ENCODE measurements at places on chromosomes 5 and 9. TPM values are rescaled to one million over a fixed set of nuclear protein-coding genes. Genes with fewer than 3 reads are reported as not detected.

- no peak for DNase-seq
Observed at GRCh38 chr5:66843065-66843464, 246.9 kb downstream of the MAST4 start.

DNA sequence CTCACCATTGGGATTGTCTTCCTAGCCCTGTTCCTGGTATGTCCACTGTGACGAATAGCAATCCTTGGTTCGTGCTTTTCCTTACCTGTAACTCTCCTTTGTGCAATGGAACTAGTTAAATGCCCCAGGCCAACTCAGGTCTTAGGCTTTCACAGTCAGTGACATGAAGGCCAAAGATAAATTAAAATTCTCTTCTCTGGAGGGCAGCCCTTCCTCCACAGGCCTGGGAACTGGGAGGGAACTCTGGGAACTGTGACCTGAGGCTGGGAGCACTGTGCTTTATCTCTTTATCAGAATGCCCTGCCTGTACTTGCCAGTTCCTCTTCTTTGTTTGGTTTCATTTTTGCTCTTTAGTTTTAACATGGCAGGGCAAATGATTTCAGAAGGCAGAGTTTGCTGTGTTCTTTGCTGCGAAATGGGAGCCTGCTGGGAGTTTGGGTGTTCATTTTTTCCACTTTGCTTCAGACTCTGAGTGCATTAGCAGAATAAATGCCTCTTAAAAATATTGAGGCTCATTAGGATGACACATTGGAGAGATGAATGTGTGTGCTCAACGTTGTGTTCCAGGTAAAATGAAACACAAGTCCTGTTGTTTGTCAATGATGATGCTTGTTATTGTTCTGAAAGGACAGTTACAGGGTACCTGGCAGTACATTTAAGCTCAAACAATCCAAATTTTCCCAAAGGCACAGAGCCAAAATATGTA, 118.1 kb downstream of the NUDT12 start:
- no peak for DNase-seq

CDO1 gene
- total RNA-seq = 9.2 TPM

- DNase-seq = no peak
Observed at GRCh38 chr5:107542428-107542827, 128.3 kb downstream of the EFNA5 start.

DAB2IP gene
- total RNA-seq = 24.1 TPM

DNA sequence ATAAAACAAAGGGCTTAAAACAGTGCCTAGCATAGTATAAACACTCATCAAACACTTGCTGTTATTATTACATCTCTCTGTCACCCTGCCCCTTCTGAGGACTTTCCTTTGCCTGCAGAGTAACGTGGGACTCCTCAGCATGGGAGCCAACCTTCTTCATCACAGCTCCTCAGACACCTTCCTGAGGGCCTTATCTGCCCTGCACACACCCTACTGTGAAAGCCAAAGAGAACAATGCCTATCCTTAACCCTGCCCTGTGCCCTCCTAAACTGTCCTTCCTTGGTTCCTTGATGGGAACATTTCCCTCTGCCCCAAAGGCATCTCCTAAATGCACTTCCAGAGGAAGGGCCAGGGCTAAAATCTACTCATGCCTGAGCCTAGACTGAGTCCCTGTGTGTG, 20.6 kb upstream of the HAND1 start:
- peak; percentile 4 for DNase-seq

SPINK7 gene
- total RNA-seq = not detected

- no peak for DNase-seq
Observed at GRCh38 chr5:56420323-56420722, 187.2 kb upstream of the ANKRD55 start.

Data from H7 (cell line).